Eye (tissue), 1 donor: ENCODE measurements at places on chromosomes 11 and 22.

DNA sequence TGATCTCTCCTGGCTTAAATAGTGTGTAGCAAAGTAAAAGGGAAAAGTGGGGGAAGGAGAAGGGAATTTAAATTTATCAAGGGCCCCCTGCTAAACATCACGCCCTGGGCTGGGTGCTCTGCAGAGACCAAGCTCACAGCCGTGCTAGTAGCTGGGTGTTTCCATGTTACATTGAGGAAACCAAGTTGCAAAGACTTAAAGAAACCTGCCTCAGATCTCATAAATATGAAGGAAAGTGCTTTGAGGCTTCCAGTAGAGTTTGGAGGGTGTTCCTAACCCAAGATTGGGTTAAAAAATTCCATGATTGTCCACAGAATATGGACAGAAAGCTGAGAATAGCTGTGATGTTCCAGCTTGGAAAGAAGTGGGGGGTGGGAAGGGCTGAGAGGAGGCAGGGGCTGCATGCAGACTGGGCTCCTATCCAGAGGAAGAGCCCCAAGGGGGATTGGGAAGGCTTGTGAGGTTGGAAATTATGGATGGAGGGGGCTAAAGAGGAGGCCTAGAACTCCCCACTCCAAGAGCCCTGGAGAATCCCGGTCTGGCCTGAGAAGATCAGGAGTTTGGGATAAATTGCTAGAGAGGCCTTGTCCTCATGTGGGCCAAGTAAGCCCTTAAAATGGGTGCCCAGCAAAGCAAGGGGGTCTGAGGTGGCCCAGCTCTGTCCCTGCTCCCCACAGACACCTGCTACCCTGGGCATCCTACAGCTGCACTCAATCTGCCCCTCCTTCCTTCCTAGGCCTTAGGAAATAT, 25.0 kb upstream of the OAF start:
- DNase-seq = peak; percentile 88

- DNase-seq = no peak
Observed at GRCh38 chr11:100004541-100004940, 682.5 kb upstream of the ARHGAP42 start.

DNA sequence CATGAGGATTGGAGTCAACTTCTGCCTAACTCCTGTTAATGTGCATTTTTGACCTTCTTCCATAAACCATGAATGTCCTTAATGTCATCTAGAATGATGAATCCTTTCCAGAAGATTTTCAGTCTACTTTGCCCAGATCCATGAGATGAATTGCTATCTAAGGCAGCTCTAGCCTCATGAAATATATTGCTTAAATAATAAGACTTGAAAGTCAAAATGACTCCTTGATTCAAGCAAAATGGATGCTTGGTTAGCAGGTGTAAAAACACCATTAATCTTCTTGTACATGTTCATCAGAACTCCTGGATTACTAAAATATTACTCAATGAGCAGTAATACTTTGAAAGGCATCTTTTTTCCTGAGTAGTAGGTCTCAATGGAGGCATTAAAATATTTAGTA, 238.5 kb upstream of the ZC3H12C start:
- DNase-seq = no peak

DNA sequence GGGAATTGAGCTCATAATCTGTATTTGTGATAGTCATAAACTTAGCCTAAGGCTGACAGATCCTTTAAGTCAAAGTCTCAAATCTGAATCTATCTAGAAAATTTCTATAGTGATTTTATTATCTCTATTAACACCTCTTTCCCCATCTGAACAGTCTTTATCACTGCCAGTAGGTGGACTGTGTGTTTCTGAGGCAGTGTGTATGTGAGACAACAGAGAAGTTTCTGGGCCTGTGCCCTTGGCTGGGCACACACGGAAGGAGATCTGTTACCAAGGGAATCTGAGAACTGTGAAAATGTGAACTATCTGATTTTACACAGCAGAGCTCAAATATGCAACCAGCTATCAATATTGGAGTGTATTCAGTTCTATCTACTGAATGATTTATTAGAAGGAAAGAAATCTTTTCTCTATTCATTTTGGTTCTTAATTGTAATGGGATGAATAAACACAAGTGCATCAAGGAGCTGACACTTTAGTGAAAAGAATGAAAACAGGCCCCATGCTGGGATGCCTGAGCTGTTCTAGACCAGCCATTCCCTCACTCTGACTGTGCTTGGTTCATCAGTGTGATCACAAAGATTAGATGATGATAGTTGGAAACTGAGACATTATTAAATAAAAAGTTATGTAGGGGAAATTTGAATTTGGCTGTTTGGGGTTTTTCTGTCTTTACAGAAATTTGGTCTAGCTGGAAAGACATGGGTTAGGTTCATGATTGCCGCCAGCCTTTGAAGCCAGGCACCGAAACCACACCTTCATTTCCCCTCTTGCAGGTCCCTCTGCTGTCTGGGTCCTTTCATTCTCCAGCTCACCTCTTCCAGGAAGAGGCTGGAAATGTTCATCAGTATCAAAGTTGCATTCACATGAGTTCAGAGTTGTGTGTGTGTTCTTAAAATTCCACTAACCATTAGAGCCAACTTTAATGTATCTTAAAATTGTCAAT, 68.1 kb downstream of the LIF start:
- no peak for DNase-seq

DNA sequence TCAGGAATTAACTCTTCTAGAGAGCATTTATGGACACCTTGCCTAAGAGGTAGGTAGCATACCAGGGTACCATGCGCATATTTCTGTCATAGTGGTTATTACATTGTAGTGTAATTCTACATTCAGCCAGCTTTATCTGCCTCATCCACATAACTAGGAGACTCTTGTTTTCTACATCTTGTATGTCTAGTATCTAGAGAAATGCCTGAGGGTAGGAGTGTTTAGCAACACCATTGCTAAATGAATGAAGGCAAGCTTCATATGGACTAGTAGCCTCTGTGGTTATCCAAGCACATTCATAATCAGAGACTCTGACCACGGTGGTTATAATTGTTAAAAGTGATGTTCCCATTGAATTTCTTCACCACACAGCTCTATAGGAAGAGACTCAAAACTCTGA, 107.9 kb downstream of the NTM start:
- no peak for DNase-seq
